Stimulated activated CD4-positive, alpha-beta T cell treated with anti-CD3 and anti-CD28 coated beads, Interleukin-1b, Interleukin-23, amount 100 ng/mL, for 1 hour (primary cell): ENCODE measurements at places on chromosomes 4 and X.

DNA sequence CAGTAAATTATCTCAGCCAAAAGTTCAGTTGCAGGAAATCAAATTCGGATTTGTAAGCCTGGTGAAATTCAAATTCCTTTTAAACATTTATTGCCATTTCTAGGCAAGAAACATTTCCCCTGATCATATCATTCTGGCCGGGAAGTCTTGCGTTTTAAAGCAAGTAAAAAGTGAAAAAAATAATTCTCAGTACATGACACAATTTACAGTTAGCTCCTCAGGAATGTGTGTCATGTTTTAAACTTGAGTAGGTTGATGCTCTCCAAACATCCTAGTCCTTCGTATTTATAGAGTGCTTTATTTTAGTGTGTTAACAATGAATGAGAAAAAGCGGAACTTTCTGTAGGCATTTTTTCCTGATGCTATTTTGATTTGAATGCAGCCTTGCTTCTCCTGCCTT, 158.3 kb upstream of the SCML1 start:
- no peak for DNase-seq

- no peak for DNase-seq
Observed at GRCh38 chrX:97328853-97329390, 445.2 kb downstream of the RPA4 start.

DNA sequence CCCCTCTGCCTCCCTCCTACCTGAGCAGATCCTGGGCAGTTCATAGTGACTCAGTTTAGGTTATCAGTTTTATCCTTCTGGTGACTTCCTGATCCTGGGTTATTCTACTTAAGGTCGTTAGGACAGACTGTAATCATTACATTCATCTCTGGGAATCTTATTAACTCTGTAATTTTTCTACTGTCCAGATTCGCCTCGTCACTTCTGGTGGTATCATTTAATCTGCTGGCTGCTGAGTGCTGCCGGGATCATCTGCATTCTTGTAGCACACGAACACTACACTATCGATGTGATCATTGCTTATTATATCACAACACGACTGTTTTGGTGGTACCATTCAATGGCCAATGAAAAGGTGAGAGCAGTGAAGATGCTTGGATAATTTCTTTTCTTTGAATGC, 23.0 kb upstream of the CYP2U1 start:
- DNase-seq = no peak

DNA sequence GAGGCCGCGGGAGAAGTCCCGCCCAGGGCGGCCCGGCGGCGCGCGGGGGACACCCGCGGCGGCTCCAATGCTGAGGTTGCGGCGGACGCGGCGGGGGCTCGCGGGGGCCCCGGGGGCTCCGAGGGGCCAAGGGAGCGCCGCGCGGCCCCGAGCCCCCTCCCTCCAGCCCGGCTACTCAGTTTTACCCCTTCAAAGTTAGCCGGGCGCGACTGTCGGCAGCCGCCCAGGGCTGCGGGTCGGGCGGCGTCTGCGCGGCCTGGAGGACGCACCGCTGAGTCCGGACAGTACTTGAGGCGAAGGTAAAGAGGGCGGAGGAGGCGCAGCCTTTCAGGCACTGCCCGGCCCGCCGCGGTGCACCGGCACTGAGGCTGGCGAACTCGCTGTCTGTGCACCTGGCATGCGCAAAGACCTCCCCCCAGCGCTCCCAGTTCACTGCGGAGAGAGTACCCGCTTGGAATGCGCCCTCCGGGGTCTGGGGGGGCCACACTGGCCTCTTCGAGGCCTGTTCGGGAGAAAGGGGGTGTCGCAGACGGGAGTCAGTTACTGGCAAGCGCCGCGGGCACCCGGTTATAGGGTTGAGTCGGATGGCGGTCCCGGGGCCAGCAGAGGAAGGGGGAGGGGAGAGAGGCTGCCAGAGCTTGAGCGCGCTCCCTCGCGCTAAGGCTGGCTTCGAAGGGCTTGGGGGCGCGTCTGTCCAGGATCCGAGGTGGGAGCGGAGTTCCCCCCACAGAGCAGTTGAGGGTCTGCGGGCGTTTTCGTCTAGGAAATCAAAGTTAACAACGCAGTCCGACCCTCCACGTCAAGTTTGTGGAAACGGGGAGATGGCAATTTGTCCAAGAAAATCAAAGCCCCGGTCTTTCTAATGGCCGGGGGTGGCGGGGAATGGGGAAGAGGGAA, 1.1 kb downstream of the PCDH19 start:
- no peak for DNase-seq

DNA sequence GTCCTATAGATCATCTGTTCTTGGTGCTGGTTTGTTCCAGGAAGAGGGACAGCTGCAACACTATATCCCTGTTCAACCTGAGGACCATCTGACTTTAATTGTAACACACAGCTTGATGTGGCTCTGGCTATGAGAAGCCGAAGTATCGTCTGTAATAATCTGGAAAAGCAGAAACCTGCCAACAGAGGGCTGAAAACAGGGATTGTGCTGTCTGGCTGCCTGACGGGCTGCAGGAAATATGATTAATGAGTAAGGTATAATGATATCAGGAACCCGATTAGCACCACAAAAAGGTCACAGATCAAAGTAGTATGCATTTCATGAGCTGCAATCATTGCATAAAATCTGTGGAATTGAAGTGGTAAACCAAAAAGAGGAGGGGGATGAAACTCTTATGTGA, 170.4 kb upstream of the MAB21L2 start:
- no peak for DNase-seq

GRCh38 chrX:17986440-17986839, 125.3 kb upstream of the RAI2 start:
- DNase-seq = no peak

DNA sequence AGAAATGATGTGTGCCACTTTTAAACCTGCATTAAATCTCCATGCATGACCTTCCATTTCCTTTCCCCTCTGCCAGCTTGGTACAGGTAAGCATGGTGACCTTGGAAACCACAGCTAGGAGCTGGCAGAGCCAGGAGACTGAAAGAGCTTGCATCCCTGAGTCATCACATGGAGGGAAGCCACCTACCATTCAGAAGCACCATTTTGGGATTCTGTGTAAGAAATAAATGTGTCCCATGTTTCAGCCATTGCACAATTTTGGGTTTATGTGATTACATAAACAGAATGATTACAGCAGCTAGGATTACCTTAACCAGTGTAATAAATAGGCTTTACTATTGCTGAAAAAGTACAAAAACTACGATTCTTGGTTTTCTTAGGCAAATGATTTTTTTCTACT, 17.3 kb upstream of the CCDC149 start:
- no peak for DNase-seq

GRCh38 chrX:109685656-109686078, 47.4 kb downstream of the ACSL4 start:
- no peak for DNase-seq

DNA sequence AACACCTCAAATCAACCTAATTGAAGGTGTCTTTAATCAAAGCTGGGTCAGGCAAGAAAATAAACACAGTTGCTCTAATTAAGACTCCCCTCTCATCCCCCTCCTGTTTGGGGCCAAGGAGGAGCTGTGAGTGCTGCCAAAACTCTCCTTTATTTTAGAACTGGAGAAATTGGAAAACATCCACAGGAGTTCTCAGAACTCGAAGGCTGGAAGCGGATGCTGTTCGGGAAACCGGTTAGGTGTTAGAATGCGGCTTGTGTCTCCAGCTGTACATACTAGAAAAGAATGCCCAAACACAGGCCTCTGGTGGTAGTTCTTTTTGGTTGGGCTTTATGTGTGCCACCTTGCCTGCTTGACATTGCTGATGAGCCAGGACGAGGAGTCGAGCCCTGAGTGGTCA, 118.2 kb downstream of the GPR143 start:
- no peak for DNase-seq

DNA sequence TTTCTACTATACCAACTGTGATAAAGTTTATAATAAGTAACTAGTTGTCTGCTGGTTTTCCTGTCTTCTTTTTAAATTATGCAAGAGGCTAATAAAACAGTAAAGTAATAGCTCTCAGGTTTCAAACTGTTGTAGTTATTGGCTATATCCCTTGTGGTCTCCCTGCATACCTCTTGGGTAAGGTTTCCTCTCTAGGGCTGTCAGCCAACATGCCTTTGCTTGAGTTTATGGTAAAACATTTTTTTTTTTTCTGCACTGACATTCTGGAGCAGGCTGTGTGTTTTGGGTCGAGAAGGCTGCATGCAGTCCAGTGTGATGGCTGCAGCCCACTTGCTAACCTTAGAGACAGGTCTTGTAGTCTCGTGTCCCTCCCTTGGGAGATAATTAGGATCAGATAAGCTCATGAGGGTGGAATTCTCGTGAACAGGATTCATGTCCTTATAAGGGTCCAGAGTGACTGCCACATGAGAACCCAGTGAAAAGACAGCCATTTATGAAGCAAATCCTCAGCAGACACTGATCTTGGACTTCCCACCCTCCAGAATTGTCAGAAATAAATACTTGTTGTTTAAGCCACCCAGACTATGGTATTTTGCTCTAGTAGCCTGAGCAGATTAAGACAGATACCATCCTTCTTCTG, 831.2 kb downstream of the CCSER1 start:
- no peak for DNase-seq

DNA sequence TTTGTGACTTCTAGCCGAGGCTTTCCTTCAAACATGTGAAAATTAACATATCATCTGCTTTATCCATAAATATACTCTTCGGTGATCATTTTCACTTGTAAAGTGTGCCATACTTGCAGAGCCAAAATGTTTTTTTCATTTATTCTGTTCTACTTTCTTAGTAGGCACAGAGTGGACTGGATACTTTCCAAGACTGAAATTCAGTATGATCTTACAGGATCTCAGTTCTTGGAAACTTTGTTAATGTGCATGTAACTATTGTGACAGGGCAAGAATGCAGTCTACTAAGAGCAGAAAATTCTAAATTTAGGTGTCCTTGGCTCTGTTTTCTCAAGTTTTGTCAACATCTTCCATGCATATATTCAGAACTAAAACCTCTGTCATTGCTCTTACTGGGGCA, 284.9 kb downstream of the TEX13A start:
- no peak for DNase-seq

DNA sequence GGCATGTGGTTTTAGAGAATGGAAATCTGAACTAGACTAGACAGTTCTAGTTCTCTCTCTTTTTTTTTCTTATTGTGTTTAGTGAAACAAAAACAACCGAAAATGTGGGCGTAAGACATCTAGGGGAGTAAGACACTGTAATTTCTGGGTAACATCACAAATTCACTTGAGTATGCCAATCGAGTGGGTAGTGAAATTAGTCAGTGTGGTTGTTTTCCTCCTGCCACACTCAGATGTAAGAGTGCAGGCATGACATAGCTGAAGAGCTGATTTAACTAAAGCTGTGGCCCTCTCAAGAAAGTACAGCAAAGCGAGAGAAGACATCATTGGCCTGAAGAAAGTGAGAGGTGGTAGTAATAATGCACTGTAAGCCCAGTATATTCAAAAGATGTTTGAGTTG, 1585.3 kb upstream of the AGA start:
- no peak for DNase-seq

DNA sequence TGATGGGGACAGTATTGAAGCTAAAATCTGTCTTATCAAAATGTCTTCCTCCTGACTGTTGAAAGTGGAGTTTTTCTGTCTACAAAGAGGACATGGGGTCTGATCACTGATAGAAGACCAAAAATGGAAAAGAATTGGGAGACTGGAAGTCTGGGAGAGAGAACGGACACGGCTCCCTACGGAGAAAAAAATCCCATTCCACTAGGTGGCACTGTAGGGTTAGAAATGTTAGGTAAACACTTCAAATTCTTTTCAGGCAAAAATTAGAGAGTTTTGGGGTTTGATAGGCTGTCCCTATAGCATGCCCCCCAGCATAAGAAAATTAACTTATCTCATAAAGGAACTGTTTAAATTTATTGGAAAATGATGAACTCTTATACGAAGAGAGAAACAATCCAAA, 200.5 kb downstream of the FAM133A start:
- no peak for DNase-seq

- DNase-seq = no peak
Observed at GRCh38 chrX:150984169-150984824, 1.2 kb downstream of the HMGB3 start.
